ENCODE measurements at places on chromosomes 5 and 9.

GRCh38 chr5:77518304-77518703, 26.2 kb upstream of the WDR41 start:
- peak; percentile 54 for DNase-seq

- no peak for DNase-seq
These were observed 446.5 kb downstream of the GABRG2 start for GRCh38 chr5:162514116-162514515.

DNA sequence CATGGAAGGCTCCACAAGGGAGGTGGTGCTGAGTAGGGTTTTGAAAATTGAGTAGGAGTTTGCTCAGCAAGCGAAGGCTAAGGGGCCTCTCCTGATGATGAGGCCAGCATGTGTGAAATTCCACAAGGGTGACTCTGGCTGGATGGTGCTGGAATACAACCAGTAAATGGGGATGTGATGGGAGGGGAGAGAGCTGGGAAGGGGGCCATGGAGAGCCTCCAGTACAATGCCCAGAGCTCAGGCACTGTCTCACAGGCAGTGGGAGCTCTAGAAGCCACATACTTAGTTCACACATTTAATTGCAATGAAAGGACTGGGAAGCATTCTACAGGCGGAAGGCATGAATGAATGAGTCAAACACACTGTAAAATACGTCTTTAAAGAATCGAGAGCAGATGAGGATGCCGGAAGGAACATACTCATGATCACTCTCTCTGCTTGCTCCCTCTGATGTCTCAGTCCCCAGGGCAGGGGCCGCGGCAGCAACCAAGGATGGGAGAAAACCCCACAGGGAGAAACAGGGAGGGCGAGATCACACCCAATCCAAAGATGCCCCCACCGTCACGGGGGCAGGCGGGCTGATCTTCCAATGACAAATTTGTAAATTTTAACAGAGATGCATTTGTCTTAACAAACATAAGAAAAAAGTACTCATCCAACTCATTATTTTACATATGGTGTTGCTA, 261.0 kb downstream of the NSG2 start:
- no peak for DNase-seq

GRCh38 chr5:158054223-158055110, 195.5 kb upstream of the CLINT1 start:
- no peak for DNase-seq

DNA sequence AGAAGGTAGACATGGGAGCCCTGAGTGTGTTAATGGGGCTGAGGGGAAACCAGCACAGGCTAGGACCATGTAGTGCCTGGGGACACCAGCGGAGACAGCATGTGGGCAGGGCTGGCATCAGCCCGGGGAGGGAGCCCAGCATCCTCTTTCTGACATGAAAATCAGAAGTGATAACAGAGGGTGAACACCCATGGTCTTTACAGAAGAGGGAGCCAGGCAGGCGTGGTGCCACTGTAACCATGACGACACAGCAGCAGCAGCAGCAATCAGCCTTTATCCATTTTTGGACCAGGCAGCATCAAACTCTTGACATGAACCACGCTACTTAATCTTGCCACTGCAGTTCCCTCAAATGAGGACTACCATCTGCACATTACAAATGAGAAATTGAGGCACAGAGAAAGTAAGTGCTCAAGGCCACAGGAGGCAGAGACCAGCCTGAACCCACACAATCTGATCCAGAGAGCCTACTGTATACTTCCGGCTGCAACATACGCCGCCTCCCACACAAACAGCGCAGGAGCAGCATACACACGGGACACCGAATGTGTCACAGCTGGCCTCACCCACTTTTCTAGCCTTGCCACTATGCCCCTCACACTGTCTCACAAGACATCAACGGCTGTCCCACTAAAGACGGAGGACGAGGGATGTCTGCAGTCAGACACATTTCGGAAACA, 23.8 kb downstream of the CAMSAP1 start:
- no peak for DNase-seq

DNA sequence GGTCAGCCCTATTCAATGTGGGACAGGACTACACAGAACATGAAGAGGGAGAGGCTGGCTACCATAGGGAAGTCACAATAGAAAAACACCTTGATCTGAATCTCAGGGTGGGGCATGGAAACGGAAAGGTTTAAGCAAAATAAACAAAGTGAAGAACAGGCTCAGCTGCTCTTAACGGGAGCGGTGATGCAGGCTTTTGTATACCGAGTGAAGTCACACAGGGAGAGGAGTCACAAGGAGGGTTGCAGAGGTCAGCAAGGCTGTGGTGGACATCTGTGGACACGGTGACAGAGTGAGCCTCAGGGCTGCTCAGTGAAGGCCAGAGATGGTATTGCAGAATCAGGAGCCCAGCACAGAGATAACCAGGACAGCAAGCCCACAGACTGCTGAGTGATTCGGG, 30.6 kb upstream of the SEMA4D start:
- no peak for DNase-seq

DNA sequence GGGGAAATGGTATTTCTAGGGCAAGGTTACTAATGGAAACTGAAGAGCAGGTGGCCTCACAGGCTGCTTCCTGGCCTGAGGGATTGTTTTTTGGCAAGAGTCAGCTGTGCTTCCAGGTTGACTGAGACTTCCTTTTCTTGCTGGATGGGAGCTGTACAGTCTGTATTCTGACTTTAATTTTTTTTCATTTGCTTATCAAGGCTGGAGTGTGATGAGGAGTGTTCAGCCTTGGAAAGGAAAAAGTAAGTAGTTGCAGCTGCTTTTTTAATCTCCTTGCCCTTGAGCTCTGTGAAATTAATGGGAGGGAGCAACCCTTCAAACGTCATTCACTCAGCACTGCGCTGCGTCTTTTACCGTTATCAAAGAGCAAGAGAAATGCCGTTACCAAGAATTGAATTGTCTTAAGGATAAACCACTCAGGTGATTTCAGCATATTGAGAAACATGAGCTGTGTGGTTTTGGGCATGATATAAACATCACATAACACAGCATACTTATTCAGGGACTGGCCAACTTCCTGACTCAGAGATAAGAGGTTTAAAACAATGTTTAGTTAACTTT, 47.6 kb downstream of the AQP7 start:
- DNase-seq = no peak

- DNase-seq = no peak
These were observed 168.6 kb downstream of the MACROH2A1 start for GRCh38 chr5:135230251-135230925.

- no peak for DNase-seq
These were observed 145.4 kb upstream of the PITX1 start for GRCh38 chr5:135179308-135179980.

DNA sequence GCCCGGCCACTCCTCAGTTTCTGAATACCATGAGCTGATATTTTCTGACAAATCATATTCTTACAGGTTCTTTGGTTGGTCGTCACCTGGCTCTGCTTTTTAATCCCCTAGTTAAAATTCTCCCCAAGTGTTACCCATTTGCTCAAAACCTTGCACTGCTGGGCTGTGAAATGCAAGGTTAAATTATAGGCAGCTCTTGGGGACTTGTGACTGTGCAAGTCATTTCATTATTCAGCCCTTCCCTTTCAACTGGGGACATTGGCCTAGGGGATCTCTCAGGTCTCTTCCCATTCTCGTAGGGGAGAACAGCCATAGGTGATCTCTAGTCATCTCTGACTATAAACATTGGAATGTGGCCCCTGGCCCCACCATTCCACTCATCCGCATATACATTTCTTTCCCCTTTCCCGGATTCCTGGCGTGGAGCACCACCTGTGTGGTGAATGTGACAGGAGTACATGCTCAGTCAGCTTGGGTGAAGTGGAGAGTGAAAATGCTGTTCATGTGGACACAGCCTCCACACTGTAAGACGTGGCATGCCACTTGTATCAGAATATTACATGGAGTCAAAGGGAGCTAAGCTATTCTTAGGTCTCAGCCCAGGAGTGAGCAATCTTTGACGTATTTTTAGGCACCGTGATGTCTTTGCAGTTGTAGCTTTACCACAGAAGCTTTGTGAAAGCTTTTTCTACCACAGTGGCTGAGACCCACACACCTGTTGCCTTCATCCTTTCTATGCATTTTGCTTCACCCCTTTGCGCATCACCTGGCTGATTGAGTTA, 386.7 kb downstream of the KDM4C start:
- DNase-seq = no peak

DNA sequence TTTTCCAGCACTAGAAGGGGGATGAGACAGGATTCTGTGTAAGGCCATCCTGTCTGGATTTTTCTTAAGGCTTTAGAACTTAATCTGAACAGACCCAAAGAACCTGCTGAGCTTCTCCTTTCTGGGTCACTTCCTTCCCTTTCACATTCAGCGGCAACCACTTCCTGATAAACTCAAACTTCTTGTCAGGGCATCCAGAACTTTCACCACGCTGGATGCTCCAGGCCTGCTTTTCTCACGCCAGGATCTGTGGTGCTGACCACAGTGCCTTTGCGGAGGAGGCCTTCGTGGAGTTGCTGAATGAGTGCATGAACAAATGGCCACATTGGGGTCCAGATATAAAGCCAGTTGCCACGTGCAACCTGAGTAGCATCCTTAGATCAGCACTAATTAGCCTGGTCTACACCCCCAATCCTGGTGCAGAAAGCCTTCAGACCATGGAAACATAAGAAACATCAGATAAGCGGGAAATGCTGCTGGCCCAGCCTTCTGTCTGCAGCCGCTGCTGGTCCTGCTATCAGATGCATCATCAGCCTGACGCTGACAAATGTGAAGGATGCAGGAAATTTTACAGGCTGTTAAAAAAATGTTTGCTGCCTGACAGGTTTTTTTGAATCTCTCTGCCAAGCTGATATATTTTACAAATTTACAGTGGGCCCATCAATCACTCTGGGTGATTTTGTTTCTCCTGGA, 75.3 kb upstream of the BARHL1 start:
- no peak for DNase-seq

GRCh38 chr5:62621280-62621679, 42.7 kb downstream of the LRRC70 start:
- no peak for DNase-seq

DNA sequence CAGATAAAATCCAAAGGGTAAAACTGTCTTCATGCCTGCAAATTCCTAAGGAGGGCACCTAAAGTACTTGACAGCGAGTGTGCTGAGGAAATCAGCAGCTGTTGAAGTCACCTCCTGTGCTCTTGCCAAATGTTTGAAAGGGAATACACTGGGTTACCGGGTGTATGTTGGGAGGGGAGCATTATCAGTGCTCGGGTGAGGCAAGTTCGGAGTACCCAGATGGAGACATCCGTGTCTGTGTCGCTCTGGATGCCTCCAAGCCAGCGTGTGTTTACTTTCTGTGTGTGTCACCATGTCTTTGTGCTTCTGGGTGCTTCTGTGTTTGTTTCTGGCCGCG, 727 bp upstream of the ADRB2 start:
- no peak for DNase-seq

- no peak for DNase-seq
These were observed 49.3 kb downstream of the NR2F1 start for GRCh38 chr5:93632327-93632726.

- DNase-seq = no peak
These were observed 89.6 kb upstream of the TBC1D2 start for GRCh38 chr9:98345011-98345410.

DNA sequence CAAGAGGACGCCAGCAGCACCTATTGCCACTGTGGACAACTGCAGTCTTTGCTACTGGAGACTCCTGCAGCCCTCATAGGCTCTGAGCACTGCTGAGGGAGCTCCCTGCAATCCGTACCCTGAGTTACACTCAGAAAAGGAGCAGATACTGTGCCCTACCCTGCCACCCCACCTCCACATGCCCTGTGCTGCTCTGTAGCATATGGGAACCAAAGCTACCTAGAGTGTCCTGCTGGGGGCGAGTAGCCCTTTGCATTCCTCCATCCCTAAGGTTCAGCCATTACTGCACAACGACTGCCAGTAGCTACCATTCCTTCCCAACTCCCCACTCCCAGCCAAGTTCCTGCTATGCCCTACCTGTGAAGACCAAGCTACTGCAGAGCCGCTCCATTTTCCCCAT, 90.2 kb upstream of the SNCAIP start:
- no peak for DNase-seq

- DNase-seq = no peak
These were observed 281.4 kb downstream of the TUSC1 start for GRCh38 chr9:25396828-25397227.

DNA sequence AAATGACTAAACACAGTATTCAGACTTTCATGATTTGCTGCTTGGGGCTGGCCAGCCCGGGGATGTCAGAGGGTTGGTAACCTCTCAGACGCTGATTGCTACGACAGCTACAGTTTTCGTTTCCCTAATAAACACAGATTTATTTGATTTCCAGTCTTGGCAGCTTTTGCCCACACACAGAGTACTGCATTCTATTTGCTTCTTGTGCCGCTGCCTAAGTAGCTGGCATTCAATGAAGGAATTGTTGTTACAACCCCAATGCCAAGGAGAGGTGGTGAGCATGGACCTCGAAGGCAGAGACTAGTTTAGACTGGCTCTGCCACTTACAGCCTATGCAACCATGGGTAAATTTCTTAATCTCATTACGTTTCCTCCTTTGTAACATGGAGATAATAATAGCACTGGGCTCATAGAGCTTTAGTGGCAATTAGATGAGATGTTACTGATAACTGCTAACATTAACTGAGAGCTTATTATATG, 247.1 kb upstream of the PANK3 start:
- DNase-seq = no peak

GRCh38 chr5:139884144-139884543, 88.5 kb downstream of the PSD2 start:
- no peak for DNase-seq

DNA sequence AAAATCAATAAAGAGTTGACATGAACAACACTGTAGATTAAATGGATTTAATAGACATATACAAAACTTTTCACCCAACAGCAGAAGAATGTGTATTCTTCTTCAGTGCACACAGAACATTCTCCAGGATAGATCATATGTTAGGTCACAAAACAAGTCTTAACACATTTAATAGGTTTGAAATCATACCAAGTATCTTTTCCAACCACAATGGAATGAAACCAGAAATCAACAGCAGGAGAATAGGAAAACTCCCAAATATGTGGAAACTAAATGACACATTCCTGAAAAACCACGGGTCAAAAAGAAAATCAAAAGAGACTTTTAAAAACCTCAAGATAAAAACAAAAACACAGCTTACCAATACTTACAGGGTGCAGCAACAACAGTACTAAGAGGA, 790.1 kb upstream of the ZNF608 start:
- DNase-seq = no peak

GRCh38 chr5:32274548-32275395, 38.0 kb downstream of the MTMR12 start:
- DNase-seq = no peak

All from SW 1271 (cell line).